Retinal pigment epithelial cell (primary cell): ENCODE measurements at places on chromosomes 13 and 19.

DNA sequence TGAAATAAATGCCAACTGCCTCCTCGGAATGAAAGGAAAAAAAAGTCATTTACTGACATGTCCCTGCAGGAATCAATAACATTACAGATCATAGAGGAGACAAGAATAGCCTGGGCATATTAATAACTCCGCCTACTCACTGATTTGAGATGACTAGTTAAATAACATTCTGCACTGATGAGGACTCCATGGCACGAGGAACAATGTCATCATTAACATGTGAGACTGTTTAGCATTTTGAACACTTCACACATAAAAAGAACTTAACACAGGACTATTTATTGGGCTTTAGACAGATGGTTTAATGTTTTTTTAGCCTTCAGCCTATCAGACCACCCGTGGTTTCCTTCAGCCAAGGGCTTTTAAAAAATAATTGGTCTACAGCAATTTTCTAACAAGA lies 170.1 kb downstream of the OLFM4 start:
- no peak for DNase-seq

DNA sequence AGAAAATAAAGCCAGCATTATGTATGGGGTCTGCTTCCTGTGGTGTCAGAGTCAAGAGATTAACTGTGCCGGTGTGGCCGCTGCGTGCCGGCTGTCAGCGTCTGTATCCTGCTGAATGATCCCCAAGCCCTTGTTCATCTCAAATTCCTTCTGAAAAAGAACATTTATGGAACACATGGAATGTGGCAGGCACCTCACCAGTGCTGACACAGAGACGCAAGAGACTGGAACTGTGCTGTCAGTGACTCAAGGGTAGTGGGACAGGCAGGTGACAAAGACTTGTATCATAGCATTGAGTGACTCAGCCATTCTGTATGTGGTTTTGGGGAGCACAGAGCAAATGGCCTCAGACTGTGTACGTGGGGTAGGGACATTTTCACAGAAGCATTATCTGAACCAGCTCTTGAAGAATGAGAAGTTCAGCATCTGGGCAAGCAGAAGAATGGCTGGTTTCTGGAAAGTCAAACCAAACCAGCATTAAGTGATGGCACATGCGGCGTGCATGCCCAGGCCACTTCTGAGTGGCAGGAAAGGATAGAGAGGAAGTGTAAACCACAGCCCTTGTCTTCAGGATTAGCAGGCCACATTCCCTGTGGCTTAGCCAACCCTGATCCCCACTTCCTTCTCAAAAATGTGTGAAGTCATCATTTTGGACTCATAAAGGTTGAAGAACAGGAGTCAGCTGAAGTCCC lies 54.0 kb upstream of the IRS2 start:
- peak; percentile 72 for DNase-seq

- DNase-seq, result no peak
Measured at GRCh38 chr19:3537101-3537437, 1.9 kb upstream of the TEKTIP1 start.

DNA sequence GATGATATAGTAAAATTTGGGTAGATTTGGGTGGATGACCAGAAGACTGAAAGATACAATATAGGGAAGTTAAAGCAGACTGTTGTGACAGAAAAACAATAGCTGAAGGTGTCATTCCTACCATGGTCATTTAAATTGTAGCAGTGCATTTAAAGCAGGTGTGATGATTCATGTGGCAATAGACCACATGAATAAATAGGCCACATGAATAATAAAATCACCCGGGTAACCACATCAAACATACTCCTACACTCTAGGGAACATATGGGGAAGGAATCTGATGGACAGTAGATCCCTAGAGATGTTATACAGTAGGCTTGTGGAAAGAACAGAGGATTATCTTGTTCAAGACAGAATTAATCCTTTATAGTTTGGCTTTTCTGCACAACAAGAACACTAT lies 392.6 kb downstream of the SLITRK5 start:
- no peak for DNase-seq

DNA sequence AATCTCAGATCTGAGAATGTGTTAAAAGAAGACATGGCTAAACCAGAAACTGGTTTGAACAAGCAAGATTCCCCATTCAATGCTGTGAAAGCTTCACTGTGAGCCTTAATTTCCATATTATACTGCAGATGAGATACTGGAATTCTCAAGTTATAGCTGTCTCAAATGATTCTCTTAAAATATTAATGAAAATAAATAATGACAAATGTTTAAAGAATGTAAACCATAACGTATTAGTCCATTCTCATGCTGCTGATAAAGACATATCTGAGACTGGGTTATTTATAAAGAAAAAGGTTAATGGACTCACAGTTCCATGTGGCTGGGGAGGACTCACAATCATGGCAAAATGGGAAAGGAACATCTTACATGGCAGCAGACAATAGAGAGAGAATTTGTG lies 667.8 kb downstream of the SLITRK1 start:
- no peak for DNase-seq
